ENCODE measurements at places on chromosomes 1 and 21.

GRCh38 chr1:24136956-24137539, 5.9 kb downstream of the IL22RA1 start:
- DNase-seq, result no peak

GRCh38 chr1:9628541-9629444, 22.7 kb upstream of the PIK3CD start:
- peak; percentile 54 for DNase-seq

DNA sequence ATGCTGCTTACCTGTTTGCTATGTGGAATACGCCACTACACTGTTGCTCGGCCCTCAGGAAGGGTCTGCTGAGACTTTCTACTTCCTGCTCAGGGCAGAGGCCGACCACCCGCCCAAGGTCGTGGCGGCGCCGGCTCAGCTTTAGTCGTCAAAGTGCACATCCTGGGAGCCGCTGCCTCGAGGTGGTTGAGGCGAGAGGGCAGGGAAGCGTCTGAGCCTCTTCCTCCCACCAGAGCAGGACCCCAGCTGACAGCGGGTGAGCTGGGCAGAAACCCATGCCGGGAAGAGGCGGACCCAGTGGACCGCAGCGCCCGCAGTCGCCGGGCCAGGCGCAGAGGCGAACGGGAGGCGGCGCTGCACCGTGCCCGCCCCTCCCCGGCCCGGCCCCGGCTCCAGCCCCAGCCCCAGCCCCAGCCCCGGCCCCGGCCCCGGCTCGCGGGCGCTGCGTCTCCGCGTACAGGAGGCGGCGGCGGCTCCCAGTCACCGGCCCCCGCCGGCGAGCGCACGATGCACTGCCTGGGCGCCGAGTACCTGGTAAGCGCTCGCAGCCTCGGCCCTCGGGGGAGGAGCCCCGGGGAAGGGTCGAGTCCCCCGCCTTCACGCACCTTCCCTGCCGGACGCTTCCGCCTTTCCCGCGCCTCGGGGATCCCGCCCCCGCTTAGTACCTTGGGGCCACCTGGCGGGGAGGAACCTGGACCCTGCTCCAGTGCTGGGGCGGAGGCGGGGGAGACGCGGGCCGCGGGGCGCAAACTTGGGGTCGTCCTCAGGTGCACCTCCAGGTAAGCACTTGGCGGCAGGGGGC, at the start of gene SLC44A3:
TSS of gene SLC44A3 (plus strand) at position 413 of the 802 bp plus-strand sequence. CDS start at position 508, 95 bp downstream.
- DNase-seq, result peak; percentile 73

- no peak for DNase-seq
These were observed 4.1 kb upstream of the TAGLN2 start for GRCh38 chr1:159929155-159930051.

GRCh38 chr1:58094221-58094620, 452.3 kb downstream of the OMA1 start:
- peak; percentile 14 for DNase-seq
